Stimulated activated CD4-positive, alpha-beta T cell treated with anti-CD3 and anti-CD28 coated beads, Interleukin-4, amount 100 ng/mL, for 4 hours (primary cell): ENCODE measurements at places on chromosomes 6 and 20.

- DNase-seq = no peak
Observed at GRCh38 chr6:85157311-85157710, 292.6 kb upstream of the NT5E start.

- no peak for DNase-seq
Observed at GRCh38 chr6:169847901-169848311, 96.5 kb downstream of the ERMARD start.

GRCh38 chr6:6700407-6701270 is 112.1 kb downstream of the LY86 start:
- DNase-seq = no peak

- no peak for DNase-seq
Observed at GRCh38 chr20:59455402-59456341, 148.7 kb upstream of the PHACTR3 start.

DNA sequence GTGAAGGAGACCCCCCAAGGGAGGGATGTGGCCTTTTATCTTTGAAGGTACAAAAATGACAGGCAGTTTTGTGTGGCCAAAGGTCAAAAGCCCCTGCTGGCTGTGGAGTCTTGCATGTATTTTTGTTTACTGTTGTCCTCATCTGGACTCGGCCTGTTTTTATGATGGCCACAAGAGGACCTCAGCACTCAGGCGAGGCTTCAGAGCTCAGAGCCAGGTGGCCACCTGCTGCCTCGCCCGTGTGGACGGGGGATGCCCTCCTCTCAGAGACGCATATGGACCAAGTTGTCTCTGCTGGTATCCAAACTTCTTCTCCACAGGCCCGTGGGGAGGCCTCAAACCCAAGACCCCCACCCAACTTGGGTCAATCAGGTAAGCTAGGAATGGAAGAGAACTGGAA is 118.2 kb downstream of the DACT2 start:
- no peak for DNase-seq

- no peak for DNase-seq
Observed at GRCh38 chr6:134322216-134322615, 4.3 kb upstream of the SGK1 start.

DNA sequence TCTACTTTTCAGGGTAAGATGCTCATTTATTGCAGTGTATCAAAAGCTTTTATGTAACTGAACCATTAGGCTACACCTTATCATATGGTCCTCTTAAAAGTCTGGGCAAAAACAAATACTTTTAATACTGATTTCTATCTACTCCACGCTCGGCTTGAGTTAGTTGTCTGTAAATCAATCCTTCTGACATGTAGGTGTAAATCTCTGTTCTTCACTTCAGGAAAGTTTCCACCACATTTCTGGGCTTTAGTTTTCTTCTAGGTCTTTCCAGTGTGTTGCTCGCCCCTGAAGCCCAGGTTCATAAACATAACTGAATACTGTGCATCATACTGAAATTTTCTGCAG is 89.2 kb upstream of the RNF217 start:
- no peak for DNase-seq

- DNase-seq = no peak
Observed at GRCh38 chr6:129874837-129875236, 13.7 kb upstream of the TMEM244 start.

GRCh38 chr20:20690676-20691476 is 21.6 kb downstream of the RALGAPA2 start:
- DNase-seq = no peak

GRCh38 chr6:157445277-157446009 is 64.5 kb downstream of the ZDHHC14 start:
- no peak for DNase-seq

DNA sequence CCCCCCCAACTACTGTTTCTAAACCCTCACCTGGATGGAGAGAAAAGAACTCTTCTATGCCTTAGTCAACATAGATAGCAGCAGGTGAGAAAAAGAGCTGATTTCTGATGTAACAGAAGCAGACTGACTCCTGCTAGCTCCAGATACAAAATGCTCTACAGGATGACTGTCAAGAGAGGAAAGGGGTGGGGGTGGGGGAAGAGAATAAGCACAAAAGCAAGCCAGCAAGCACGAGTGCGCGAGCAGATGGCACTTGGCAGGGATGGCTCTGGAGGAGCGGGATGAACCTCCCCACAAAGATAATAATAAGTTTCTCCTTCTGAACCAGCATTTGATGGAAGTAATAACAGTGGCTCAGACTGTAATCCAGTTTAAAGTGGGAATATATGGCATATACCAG is 45.6 kb upstream of the SPDEF start:
- DNase-seq = no peak

GRCh38 chr6:110233770-110234374 is 53.6 kb downstream of the CDC40 start:
- DNase-seq = no peak

GRCh38 chr20:41154436-41155176 is 17.3 kb downstream of the PLCG1 start:
- DNase-seq = no peak

GRCh38 chr20:25574411-25574810 is 10.9 kb downstream of the NINL start:
- DNase-seq = no peak

DNA sequence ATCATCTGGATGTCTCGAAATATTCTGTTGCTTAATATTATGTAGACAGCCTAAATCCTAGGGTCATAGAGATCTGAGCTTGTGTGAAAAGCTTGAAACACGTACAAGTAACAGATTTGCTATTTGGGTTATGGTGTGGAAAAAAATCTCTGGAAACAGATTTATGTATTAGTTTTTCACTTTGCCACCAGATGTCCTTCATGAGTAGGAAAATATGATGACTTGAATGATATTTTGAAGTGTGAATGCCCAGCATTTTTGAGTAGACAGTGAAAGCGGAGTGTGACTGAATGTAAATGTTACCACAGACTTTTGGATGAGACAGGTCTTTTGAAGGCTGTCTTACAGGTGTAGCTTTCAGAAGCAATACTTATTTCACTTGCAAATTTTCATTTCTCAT is 4.2 kb upstream of the BMP6 start:
- no peak for DNase-seq

DNA sequence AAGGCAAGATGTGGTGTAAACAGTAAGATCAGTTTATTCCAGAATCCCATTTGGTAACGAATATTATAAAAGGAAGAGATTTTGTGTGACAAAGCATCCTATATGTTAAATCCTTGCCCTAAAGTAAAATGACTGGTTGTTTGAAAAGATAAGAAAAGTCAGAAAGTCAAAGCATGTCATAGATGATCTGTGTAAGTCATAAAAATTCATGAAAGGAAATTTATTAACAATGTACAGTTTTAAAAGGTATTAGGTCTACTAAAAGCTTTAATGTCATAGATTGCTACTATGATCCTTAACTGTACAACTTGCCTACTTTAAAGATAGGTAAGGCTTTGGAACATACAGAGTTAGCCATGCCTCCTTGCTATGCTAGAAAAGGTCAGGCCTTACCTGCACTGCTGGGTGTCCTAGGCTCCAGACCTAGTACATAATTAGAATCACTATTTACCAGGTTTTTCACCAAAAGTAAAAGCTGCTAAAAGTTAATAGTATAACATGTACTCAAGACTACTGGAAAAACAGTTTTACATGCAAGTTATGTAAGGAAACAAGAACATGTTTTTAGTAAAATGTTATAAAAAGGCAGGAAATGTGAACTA is 1090.1 kb upstream of the ADGRB3 start:
- no peak for DNase-seq

- no peak for DNase-seq
Observed at GRCh38 chr20:14214046-14214445, 123.4 kb downstream of the FLRT3 start.

- no peak for DNase-seq
Observed at GRCh38 chr20:32078791-32079190, 26.7 kb downstream of the HCK start.

- DNase-seq = no peak
Observed at GRCh38 chr6:144250276-144250675, 34.9 kb upstream of the UTRN start.

- DNase-seq = no peak
Observed at GRCh38 chr6:138640028-138640427, 133.5 kb upstream of the CCDC28A start.

- DNase-seq = no peak
Observed at GRCh38 chr6:128417698-128418097, 102.7 kb downstream of the PTPRK start.

- DNase-seq = no peak
Observed at GRCh38 chr6:130674604-130675003, 152.6 kb upstream of the SMLR1 start.

- DNase-seq = no peak
Observed at GRCh38 chr6:111283707-111284106, 196.4 kb downstream of the SLC16A10 start.

- DNase-seq = no peak
Observed at GRCh38 chr6:11315743-11316437, 83.4 kb upstream of the NEDD9 start.

DNA sequence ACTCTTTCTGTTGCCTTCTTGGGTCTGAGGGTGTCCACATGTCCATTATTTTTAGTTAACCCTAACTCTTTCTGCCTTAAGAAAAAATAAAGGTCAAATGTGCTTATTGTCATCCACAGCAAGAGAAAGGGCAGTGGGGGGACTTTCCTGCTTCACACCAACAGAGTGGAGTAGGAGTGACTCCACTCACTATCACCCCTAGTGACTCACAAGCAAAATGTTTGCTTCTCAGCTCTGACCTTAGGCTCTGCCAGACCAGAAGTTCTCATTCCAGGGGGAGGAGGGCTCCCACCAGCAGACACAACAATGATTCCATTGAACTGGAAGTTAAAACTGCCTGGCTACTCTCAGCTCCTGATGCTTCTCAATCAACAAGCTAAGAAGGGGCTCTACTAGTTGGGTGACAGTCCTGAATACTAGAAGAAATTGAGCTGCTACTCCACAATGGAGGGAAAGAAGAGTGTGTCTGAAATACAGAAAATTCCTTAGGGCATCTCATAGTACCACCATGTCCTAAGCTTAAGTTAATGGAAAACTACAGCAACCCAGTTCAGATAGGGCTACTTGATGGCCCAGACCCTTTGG is 83.9 kb upstream of the AFDN start:
- no peak for DNase-seq

- no peak for DNase-seq
Observed at GRCh38 chr20:51938559-51939258, 136.4 kb upstream of the SALL4 start.

GRCh38 chr6:21180800-21181337 is 412.7 kb upstream of the SOX4 start:
- DNase-seq = no peak

DNA sequence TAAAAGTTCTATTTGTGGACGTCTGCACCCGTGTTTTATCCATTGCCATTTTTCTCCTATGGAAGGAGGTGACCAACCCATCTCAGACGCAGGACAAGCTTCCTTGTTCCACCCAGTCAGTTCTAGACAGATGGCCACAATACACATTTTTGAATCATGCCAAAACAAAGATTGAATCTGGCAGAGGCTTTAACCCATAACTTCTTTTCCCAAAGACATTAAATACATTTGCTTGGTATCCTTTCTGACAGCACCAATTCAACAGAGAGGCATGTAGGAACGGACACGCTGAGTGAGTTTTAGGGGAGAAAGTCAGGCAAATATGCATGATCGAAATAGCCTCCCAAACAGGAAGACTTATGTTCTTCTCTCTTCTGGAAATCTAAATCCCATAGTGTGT is 552.7 kb upstream of the AGPAT4 start:
- no peak for DNase-seq

GRCh38 chr6:169573883-169574282 is 127.9 kb downstream of the WDR27 start:
- DNase-seq = no peak

- DNase-seq = no peak
Observed at GRCh38 chr6:134750669-134751068, 199.2 kb downstream of the ALDH8A1 start.

DNA sequence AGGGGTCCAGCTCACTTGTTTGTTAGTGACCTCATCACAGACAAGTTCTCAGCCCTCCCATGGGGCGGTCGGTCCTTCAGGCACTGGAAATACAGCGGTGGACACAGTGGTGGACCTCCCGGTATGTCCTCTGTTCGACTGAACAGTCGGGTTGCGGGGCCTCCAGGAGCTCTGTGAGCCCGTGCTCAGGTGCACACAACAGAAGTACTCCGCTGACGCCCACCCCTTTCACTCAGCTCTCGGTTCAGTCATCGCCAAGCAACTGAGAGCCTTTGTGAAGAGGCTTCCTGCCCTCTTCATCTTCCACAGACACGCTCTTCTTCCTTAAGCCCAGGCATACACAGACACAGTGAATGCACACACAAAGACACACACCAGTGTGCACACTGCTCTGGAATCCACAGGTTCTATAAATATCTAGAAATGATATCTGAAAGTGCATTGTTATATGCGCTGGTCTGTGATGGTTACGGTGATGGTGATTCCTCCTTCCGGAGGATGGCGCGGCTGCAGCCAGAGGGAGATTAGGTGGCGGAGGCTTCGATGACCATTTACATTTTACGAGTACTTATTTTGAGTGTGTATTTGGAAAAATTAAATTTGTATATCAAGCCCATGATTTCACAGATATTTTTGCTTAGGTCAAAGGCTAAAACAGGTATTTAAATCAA is 46.8 kb upstream of the BHLHE23 start:
- no peak for DNase-seq

DNA sequence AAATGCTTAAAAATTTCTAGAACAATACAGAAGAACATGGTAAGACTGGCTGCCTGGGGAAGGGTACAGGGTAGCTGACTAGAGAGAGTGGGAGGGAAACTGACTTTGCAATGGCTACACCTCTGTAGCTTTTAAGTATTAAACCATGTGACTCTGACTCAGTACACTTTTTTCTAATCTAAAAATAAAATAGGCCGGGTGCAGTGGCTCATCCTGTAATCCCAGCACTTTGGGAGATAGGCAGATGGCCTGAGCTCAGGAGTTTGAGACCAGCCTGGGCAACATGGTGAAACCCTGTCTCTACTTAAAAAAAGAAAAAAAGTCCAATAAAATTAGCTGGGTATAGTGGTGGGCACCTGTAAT is 18.5 kb downstream of the ATP9A start:
- DNase-seq = no peak

GRCh38 chr20:37494301-37494700 is 26.7 kb upstream of the NNAT start:
- no peak for DNase-seq

GRCh38 chr6:12436683-12437082 is 146.5 kb downstream of the EDN1 start:
- DNase-seq = no peak

- DNase-seq = no peak
Observed at GRCh38 chr20:54231036-54231435, 23.1 kb downstream of the PFDN4 start.

- DNase-seq = no peak
Observed at GRCh38 chr6:34829137-34829536, 37.3 kb downstream of the BLTP3A start.

- DNase-seq = no peak
Observed at GRCh38 chr6:141290941-141291721, 841.6 kb upstream of the GJE1 start.
